ENCODE measurements at places on chromosomes 12 and 14.
A peak's percentile ranks its signal among the peaks of the same experiment; 100 is the strongest.

DNA sequence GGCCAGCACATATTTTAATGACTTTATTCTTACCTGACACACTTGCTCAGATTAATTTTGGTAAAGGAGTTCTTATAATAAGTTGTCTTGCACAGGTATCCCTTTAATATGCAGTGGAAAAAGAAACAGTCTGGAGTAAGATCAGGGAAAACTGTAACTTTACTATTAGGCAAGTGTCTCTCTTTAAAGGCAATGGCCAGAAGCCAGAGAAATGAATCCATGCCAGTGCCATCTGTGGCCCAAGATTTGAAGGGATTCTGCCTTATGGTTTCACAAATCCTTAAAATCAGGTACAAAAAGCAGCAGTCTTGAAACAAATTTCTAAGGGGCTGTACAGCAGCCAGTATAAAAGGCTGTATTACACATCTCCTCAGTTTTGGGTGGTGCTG is 22.4 kb downstream of the NFYB start:
- DNase-seq, result no peak

DNA sequence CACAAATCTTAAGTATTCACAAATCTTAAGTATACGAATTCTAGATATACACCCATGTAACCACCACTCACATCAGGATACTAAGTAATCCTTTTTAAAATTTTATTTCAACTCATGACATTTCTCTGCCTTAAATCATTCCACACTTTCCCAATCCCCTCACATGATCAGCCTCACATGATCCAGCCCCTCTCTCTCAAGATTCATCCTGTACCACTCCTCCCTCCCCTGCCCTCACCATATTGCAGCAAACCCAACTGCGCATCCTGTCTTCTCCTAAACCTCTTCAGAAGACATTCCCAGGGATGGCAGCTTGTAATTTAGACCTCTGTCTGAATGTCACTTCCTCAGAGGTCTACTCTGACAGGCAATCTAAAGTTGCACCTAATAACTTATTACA is 1.7 kb upstream of the EIF4B start:
- no peak for DNase-seq

DNA sequence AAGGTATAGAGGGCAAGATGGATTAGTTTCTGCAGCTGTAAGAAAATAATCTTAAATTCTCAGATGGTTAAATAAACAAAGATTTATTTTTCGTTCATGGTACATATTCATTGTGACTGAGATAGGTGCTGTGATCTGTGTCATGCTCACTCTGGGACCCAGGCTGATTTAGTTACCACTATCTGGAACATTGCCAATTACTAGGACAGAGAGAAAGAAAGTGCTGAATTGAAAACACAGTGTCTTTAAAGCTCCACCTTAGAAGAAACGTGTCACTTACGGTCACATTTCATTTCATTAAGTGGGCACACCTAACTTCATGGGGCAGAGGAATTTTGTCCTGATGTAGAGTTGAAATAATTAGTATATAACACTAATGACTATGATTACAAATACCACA is 430.0 kb downstream of the CCDC91 start:
- no peak for DNase-seq

DNA sequence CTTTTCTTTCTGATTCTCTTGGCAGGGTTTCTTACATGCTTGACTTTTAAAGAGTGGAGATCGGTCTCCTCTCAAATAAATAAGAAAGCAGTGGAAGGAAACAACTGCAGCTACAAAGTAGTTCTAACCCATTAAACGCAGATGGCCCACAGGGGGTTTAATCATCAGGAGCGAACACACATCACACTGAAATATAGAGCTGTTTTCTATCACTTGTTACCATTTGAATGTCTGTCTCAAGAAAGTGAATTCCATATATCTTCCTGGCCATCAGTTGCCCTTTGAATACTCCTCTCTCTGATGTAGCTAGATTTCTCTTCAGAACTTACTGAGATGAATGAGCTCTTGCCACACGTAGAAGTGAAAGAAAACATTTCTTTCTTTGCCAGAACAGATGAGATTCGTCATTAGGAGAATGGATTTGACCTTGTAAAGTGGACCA is 29.1 kb downstream of the ALX1 start:
- no peak for DNase-seq

- DNase-seq, result no peak
Measured at GRCh38 chr12:93413064-93413463, 28.7 kb downstream of the UBE2N start.

DNA sequence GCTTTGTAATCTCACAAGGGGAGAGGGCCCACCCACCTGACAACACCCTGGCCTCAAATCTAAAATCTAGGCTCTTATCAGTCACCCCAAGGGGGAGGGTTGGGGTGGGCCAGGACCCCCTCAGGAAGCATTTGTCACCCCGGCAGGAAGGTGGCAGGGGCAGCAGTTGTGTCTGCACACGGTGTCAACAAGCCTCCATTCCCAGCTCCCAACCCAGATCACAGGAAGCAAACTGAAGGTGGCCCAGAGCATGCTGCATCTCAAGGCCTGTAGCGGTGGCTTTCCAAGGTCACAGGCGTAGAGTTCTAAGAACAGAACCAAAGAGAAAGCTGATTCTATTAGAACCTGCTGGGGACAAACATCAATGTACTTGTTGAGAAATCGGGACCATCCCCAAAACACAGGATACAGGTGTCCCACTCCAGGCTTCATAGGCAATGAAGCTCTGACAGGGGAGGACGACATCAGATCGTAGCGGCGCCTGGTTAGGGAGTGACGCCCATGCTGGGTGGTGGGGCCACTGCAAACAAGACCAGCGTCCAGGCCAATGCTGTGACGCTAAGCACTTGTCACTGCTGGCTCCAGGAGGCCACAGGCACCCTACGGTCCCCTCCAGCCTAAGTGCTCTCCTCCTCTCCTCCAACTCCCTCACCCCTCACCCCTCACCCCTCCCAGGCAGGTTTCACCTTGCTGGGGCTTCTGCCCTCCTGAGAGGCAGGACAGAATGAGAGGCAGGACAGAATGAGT is 52.9 kb downstream of the CCDC88C start:
- DNase-seq, result no peak

DNA sequence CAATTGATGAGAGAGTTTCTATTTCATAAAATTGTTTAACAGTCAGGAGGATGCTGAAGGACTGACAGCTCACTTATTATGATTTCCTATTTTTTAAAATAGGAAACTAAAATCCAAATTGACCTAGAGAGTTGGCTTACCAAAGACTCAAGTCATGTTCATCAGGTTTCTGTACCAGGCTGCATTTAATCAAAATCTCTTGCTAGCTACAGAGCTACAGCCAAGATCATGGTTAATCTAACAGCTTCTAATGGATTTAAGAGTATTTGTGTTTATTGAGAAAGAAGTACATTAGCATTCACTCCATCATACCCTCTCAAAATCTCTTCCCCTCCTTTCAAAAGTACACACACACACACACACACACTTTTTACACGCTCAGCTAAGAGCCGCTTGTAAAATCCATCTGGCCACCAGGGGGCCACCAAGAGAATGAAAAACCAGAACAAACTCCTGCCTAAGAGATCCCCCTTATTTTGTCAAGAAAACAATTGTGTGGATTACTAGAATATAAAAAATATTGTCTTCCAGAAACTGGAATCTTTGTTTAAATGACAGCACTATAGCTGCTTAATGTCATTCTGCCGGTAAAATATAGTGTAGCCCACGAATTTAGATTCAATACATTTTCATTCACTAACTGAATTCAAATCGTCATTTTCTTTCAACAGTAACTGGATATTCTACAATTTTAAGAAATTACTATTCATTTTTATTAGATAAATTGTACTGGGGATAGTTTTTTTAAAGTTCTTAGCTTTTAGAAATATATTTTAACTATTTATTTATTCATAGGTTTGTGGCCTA is 334.0 kb downstream of the BTG1 start:
- DNase-seq, result peak; percentile 52

DNA sequence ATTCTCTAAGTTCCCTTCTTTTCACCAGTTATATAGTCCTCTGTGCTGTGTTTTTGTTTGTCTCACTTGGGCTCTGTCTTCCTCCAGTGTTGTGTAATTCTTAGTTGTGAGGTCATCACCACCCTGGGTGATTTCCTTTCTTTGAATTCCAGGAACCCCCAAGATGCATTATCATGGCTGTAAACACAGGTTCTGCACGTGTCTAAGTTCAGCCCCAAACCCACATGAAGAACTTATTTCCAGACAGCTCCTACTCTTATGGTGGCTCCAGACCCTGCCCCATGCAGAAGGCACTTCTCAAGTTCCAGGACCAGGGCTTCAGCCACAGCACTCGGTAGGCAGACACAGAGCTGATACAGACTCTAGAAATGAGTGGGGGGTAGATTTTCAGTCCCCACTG is 560.5 kb downstream of the BCL11B start:
- DNase-seq, result no peak

DNA sequence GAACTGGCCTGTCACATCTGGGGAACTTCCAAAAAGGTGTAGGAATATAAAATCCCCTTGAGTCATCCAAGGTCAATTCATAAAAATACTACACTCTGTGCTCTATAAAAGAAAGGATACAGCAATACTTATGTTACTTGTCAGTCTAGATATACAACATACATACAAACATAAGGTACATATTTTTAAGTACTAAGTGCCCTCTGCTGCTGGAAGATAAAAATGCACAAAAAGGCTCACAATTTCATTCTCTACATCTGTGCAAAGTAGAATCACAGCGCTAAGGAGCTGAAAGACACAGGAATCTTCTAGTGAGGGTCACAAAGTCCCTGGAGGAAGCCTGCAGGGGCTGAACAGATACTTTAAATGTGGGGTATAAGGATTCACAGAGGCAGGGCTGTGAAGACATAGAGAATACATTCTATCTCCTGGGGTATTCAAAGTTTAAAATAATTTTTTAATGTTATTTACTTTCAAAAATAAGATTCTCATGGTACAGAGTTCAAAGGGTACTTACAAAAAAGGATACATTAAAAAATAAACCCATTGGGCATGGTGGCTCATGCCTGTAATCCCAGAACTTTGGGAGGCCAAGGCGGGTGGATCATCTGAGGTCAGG is 10.2 kb upstream of the GOLGA5 start:
- DNase-seq, result no peak

GRCh38 chr12:109092497-109093021 is 713 bp downstream of the ALKBH2 start:
- DNase-seq, result no peak

DNA sequence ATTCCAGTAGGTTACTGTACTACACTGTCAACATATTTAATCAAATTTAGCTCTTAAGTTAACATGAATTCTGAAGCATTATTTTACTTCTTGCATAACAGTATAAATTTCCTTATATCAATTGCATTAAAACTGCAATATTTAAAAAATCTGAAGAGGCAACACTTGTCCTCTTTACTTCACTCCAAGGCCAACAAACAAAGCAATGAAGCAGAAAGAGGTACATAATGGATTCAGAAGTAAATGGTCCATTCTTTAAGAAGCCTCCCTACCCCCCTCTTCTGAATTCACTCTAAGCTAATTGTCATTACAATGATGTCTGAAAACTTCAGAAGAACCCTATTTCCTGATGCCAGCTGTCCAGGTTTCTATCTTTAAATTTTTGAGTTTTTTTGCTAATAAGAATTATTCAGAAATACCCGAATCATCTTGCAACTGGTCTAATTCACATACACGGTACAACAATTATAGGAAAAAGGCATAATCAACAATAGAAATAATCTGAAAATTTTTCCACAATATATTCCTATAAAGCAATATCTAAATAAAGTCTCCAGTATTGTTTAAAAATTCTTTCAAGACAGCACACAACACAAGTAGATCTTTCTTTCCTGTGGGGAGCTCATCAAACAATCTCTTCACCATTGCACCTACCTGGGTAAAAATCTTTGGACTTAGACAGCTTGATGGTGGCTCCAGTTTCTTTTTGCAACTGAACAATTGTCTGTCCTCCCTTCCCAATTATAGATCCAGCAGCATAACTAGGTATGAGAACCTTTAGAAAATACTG is 2.9 kb downstream of the NOVA1 start:
- no peak for DNase-seq

- DNase-seq, result peak; percentile 11
Measured at GRCh38 chr12:103632554-103633216, 45.6 kb downstream of the STAB2 start.

GRCh38 chr14:65906344-65906743 is 493.8 kb downstream of the FUT8 start:
- DNase-seq, result no peak

DNA sequence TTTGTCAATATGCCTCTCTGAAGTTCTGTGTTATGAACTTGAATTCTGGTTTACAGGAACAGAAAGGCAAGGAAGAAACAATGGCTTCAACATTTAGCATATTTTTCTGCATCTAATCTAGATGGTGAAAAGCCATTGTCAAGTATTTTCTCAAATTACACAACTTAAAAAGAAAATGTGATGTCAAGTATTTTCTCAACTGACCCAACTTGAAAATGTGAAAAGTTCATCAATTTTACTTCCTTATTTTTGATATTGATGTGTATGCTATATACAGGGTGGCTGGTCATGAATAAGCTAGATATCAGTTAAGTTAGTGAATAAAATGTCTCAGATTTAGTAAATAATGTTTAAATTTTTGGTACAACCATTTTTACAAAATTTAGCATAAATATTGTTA is 196.7 kb downstream of the ALX1 start:
- DNase-seq, result no peak

- DNase-seq, result no peak
Measured at GRCh38 chr14:45757655-45758054, 504.7 kb upstream of the MIS18BP1 start.

GRCh38 chr14:71410578-71411284 is 503.5 kb downstream of the PCNX1 start:
- DNase-seq, result no peak

- DNase-seq, result no peak
Measured at GRCh38 chr12:104384141-104384880, 72.4 kb upstream of the CHST11 start.

DNA sequence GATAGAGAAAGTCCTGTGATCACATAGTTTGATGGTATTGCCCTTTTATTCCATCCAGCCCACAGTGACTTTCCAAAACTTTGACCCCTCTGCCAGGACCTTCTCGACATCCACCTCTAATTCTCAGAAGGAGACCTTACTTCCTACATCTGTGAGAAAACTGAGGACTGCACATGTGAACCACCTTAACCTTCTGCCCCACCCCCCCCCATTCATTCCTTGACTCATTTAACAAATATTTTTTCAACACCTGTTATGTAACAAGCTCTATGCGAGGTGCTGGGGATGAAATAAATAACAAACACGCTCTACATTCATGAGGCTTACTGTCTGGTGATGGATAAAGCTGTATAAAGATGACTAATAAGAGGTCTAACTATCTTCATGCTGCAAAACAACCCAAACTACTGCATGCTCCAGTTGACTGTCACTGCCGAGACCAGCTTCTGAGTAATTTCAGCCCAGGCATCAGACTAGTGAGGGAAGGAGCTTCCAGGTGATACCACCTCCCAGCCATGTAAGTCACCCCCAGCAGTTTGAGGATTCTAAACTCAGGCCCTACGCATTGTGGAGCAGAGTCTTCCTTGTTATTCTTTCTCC is 1.9 kb upstream of the HAL start:
- DNase-seq, result no peak

GRCh38 chr12:48023386-48023785 is 19.1 kb upstream of the COL2A1 start:
- DNase-seq, result no peak

DNA sequence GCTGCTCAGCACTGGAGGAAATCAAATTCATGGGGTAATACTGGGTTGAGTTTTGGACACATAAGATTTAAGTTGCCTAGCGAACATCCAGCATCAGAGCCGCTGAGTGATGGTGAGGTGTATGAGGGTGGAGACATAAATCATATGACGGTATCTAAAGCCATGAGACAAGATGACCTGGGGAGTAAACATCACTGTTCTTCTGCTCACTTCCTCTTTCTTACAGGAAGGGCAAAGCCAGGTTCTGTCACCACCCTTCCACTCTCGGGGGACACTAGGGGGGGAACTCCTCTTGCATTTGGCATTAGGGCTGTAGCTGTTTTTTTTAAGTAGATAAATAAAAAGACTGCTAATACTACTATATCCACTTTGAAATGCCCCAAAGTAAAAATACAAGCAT is 24.0 kb downstream of the PRDM4 start:
- DNase-seq, result no peak

All from stimulated activated CD8-positive, alpha-beta memory T cell treated with anti-CD3 and anti-CD28 coated beads, Interleukin-7, amount 100 ng/mL, for 24 hours (primary cell).